ENCODE measurements at places on chromosomes 7 and 10. TPM values are rescaled to one million over a fixed set of nuclear protein-coding genes. Genes with fewer than 3 reads are reported as not detected.

Gene ENTPD7
- 9.4 TPM for total RNA-seq

Gene RAB19
- total RNA-seq, result 16.5 TPM

Gene NUP42
- 44.2 TPM for total RNA-seq

Gene MXI1
- total RNA-seq, result 15.4 TPM

Gene CHAT
- not detected for total RNA-seq

Gene GRID2IP
- total RNA-seq, result 0.10 TPM

Gene GPR146
- total RNA-seq, result 14.5 TPM

Gene HMX3
- not detected for total RNA-seq

Gene HOXA2
- total RNA-seq, result not detected

Gene TAS2R4
- 1.3 TPM for total RNA-seq

Gene APBB1IP
- total RNA-seq, result 59.3 TPM

Gene FGFR2
- not detected for total RNA-seq

Gene CALHM1
- total RNA-seq, result 0.17 TPM

Gene NUPR2
- total RNA-seq, result not detected

Measured in T-helper 1 cell treated with Interleukin-12 subunit alpha and Interleukin-12 subunit beta and Interleukin-4 antibody, amounts not matched to agents 30 ng/mL and 1 ng/mL, for 36 hours (primary cell).